H54 (cell line): ENCODE measurements at places on chromosomes 12 and 14.

DNA sequence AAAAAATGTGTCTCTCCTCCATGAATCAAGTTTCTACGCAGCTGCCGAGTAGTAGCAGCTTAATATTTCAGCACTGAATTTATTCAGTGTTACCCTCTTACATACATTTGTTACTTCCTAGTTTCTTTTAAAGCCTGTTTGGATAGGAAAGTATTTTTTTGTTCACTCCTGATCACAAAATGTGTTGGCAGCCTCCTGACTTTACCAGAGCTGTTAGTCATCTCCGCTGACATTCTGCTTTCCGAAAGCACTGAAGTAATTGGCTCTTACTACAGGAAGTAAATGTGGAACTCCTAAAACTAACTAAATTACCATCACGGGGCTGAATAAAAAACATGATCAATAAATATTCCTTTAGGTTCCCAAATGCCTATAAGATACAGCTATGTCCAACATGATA, 225.5 kb downstream of the EPS8 start:
- DNase-seq, result no peak

DNA sequence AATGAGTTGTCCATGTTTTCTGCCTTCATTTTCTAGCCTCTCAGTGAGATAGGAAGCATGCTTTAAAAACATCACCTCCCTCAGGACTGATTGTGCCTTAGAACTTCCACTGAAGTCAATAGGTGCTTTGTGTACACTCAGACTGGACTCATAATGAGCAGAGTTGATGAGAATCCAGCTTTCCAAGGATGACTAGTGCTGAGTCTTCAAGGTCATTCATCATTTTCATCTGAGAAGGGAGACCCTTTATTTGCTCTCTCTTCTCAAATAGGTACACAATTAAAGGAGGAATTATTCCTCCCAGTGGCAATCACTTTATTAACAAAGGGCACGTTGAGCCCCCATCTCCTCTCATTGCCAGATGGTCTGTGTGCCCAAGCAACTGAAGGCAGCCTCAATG, 210.9 kb upstream of the PRKD1 start:
- no peak for DNase-seq

DNA sequence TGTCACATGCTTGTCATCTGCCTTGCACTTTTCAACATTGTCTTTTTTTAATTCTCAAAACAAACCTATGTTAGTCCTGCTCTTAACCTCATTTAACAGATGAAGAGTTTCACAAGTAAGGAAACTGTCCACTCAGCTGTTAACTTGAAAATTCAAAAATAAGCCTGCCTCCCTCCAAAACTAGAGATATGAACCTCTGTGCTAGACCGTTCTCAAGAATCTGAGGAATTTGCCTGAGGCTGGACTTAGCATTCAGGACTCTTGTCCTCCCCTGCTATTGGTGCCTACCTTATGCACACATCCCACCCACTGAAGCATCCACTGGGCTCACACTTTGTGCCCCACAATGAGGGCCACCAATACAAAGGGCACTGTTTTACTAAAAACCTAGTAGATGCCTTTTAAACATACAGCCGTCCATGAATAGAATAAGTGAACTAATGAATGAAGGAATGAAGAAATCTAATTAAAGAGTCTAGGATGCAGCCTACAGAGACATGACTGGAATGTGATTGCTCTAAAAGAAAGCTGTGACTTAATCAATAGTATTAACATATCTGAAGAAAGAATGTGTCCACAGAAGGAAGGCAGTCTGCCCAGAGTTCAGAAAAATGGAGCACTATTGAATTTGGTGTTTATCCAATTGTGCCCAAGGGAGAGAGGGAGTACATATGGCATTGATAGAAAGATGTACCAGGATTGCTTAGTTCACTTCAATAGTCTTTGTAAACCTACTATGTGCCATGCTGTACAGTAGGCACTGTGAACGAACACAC, 238.5 kb downstream of the SPTSSA start:
- no peak for DNase-seq

GRCh38 chr14:54387328-54387727, 9.5 kb upstream of the CDKN3 start:
- no peak for DNase-seq

- DNase-seq, result no peak
Observed at GRCh38 chr12:90519285-90519684, 435.7 kb downstream of the CCER1 start.

GRCh38 chr12:114294303-114294685, 111.7 kb downstream of the TBX5 start:
- DNase-seq, result no peak

DNA sequence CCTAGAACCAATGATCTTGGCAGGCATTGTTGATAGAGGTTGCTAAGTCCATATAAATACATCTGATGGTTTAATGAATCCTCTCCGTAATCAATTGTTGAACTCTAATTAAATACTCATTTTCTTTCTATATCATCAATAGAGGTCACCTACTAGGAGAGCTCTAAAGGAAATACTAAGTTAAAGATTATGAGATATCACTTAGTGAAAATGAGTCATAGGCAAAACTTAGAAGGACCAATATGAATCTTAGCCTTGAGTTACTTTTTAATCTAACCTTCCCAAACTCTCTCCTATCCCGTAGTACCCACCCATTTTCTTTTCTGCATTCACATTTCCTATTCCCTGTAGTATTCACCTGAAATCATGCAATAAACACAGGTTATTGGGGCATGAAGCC, 50.2 kb downstream of the MBIP start:
- DNase-seq, result no peak

- no peak for DNase-seq
Observed at GRCh38 chr14:63713058-63713457, 14.8 kb downstream of the SGPP1 start.

DNA sequence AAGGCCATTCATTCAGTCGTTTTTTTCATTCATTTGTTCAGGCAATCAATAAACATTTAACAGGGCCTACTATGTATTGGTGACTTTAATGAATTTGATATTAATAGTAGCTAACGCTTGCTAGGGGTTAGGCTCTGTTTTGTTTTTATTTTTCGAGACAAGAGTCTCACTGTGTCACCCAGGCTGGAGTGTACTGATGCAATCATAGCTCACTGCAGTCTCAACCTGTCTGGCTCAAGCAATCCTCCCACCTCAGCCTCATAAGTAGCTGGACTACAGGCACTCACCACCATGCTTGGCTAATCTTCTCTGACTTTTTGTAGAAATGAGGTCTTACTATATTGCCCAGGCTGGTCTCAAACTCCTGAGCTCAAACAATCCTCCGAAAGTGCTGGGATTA, 25.6 kb upstream of the MED13L start:
- no peak for DNase-seq

GRCh38 chr14:35993684-35993960, 167.5 kb downstream of the BRMS1L start:
- DNase-seq, result no peak

GRCh38 chr14:89351516-89352404, 65.3 kb downstream of the FOXN3 start:
- DNase-seq, result no peak

GRCh38 chr14:59359431-59360124, 105.6 kb downstream of the GPR135 start:
- DNase-seq, result no peak

GRCh38 chr12:15230751-15231150, 9.5 kb upstream of the RERG start:
- DNase-seq, result no peak

GRCh38 chr12:29521951-29522350, 24.5 kb upstream of the OVCH1 start:
- no peak for DNase-seq
